ENCODE measurements at places on chromosomes 11 and 22.

DNA sequence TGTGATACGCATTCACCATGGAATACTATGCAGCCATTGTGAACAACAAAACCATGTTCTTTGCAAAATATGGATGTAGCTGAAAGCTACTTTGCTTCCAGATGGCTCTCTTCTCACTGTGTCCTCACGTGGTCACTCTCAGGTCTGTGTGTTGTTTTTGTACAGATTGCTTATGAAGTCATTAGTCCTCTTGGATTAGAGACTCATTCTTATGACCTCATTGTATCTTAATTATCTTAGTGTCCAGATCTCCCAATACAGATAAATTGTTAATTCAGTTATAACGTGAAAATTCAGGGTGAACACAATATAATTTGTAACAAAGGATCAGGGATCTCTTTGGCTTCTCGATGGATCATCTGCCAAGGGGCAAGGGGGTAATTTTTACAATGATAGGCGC is 100.4 kb upstream of the TOP3B start:
- no peak for DNase-seq

GRCh38 chr11:122742301-122743018 is 86.9 kb downstream of the UBASH3B start:
- no peak for DNase-seq

DNA sequence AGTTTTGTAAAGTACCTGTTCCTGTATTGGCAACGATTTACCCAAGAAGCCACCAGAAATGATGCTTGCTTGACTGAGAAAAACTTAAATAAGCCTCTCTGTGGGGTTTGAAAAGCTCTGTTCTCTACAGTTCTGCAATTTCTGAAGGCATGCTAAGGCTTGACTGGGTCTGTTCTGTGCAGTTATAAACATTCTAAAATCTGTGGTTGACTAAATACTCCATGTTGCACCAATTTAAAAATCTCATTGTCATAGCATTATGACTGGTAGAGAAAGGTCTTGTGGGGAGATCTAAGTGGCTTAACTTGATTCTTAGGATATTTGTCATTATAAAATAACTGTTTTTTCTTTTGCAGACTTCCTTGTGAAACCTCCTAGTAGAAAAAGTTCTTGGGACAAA is 73.7 kb downstream of the MTMR3 start:
- DNase-seq, result no peak

- no peak for DNase-seq
Observed at GRCh38 chr11:78656984-78657383, 82.3 kb upstream of the NARS2 start.

GRCh38 chr11:82533628-82534327 is 199.9 kb downstream of the FAM181B start:
- no peak for DNase-seq

GRCh38 chr11:115912484-115912945 is 408.3 kb upstream of the CADM1 start:
- no peak for DNase-seq

DNA sequence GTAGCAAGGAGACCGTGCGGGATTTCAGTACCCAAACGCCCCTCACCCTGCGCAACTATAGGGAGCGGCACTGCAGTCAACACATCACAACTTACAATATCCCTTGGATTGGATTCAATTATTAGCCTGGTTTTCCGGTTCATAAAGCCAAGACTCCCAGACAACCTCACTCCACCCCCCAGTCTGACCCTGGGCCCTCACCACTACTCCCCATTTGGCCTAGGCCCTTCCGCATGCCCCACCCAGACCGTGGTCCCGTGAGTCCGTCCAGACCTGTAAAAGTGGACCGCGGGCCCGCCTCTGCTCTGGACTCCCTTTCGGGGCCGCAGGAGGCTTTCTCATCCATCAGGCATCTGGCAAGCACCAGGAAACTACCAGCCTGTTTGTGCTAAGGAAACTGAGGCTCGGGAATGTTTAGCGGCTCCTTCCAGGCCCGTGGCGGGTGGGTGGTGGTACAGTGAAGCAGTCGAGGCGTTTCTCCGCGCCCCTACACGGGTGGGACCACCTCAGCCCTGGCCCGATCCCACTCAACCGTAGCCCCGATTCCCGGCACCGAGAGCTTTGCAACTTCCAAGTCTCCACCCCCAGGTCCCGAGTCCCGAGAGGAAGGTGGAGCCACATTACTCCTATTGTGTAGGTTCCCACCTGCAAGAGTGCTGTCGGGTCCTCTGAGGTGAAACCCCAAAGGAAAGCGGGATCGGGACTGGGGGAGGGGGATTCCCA is 679 bp upstream of the DPP3 start:
- no peak for DNase-seq

- no peak for DNase-seq
Observed at GRCh38 chr11:96781082-96781481, 391.3 kb downstream of the JRKL start.

- no peak for DNase-seq
Observed at GRCh38 chr11:132981131-132981956, 551.0 kb downstream of the OPCML start.

DNA sequence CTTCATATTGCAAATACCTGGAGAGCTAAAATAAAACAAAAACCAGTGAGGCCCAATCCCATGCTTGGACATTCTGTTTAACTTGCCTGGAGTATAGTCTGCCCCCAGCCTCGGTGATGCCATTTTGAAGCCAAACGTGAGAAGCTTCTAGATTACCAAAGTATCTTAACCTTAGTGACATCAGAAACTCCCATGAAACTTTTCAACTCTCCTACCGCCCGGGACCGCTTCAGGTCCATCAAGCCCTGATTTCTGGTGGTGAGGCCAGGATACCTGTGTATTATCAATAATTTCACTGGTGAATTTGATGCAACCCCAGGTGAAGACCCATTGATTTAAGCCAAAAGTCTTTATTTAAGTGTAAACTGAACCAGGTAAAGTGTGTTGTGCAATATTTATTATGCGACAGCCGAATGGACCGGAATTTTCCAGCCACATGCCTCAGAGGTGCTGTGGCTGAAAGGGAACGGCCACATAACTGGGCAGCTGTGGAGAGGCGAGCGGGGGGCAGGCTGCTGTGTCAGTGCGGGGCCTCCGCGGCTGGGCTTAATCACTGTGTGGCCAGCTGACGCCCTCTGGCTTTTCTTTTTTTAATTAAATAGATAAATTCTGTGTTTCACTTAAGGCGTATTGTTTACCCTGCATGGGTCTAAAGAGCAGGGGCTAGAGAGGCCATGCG is 385.5 kb upstream of the B3GAT1 start:
- DNase-seq, result no peak

DNA sequence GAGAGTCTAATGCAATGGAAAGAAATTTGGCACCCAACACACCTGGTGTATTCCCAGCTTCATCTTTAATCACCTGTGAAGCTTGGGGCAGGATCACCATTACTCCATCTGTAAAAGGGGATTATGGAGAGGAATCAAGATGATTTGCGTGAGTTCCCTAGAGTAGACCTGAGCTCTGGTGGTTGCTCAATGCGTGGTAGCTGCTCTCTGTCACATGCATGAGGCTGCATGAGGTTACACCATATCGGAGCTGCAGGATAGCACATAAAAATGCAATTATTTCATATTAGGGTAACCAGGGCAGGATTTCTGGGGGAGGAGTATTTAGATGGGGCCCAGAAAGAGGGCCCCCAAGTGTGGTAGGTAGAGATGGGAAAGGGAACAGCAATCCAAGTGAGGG is 35.3 kb upstream of the CLMP start:
- DNase-seq, result no peak

- DNase-seq, result peak; percentile 22
Observed at GRCh38 chr11:124798991-124799347, 1.2 kb downstream of the MSANTD2 start.

- DNase-seq, result no peak
Observed at GRCh38 chr11:38304926-38305325, 1706.9 kb upstream of the RAG2 start.

- no peak for DNase-seq
Observed at GRCh38 chr22:41793871-41794270, 6.6 kb upstream of the CCDC134 start.

DNA sequence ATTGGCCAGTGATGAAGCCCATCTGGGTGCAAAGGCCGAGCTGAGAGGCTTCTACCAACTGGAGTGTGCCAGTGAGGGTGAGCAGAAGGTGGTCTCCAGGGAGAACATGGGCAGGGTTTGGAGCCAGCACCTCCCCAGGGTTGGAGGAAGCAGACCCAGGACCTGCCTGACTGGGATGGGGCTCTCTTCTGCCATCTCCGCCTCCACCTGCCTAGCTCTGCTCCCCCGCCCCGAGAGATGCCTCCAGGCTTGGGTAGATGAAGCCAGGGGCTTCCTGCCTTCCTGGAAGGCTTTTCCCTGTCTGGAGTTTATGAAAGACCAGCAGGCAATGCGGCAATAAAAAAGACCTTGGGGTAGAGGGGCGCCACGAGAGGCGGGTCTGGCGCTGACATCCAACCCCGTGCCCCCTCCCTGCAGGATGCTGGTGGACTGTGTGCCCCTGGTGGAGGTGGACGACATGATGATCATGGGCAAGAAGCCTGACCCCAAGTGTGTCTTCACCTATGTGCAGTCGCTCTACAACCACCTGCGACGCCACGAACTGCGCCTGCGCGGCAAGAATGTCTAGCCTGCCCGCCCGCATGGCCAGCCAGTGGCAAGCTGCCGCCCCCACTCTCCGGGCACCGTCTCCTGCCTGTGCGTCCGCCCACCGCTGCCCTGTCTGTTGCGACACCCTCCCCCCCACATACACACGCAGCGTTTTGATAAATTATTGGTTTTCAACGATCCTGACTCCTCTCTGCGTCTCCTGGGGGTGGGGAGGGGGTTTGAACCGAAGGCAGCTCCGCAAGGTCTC is 3.3 kb downstream of the SELENOM start:
- DNase-seq, result no peak

GRCh38 chr11:100769165-100769564 is 82.1 kb downstream of the ARHGAP42 start:
- no peak for DNase-seq

DNA sequence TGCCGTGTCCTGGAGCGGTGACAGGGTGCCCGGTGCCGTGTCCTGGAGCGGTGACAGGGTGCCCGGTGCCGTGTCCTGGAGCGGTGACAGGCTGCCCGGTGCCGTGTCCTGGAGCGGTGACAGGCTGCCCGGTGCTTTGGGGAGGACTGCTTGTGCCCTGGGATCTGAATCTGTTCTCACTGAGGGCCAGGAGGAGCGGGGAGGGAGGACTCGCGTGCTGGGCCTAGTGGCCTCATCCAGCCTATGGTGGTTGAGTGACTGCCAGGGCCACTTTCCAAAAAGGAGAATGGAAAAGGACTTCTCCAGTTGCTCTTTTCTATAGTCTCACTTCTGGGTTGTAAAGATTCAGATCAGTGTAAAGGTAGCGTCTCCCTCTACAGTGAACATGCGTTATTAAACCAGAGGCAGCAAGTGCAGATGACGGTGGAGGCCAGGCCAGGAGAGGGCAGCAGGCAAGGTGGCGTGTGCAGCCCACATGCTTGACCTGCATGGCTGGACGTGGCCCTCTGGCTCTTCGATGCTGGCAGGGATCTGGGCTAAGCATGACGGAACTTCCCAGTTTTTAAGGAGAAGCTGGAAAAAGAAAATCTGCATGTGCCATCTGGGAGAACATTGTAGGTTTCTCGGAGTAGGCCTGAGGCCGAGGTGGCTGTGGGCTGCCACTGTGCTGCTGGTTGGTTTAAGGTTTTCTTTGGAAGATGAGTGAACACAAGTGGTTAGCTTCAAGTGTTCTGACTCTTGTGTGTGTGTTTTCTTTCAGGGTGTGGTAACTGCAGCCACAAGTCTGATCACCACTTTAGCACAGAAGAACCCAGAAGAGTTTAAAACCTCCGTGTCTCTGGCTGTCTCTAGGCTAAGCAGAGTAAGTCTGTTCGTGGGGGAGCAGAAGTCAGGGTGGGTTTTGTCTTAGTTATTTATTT is 55.0 kb downstream of the AP2A2 start:
- no peak for DNase-seq

- no peak for DNase-seq
Observed at GRCh38 chr11:76978818-76979217, 55.4 kb upstream of the B3GNT6 start.

DNA sequence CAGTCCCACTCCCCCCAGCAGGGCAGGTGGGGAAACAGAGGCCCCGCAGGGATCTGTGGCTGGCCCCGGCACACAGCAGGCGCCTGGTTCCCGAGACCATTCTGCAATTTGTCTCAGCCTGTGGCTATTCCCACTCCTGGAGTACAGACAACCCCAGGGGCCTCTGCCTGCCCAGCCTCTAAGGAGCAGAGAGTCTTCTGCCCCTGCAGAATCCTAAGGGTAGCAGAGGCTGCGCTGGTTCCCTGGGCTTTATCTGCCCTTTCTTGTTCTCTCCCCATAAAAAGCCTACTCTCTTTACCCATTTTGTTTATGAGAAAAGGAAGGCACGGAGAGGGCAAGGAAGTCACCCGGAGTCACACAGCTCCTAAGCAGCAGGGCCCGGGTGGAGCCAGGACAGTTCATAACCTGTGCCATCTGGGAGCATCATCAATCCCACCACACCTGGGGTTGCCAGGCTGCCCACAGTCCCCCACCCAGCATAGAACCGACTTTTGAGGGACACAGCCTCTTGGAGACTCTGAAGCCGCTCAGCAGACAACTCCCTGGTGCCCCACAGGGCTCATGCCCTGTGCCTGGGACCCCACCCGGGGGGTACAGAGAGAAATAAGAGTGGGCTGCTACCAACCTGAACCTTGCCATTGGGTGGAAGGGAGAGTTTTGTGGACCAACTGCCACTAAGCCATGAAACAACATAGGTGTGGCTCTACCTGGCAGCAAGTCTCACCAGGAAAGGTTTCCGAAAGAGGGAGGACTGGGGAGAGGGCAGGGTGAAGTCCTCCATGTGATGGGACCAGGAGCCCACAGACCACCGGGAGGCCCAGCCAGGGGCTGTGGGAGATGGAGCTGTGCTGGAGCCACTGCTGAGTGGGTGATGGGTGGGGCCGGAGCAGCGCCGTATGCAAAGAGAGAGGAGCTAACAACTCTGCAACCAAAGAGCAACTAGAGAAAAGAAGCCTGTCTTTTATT is 17.2 kb upstream of the LINC01488 start:
- DNase-seq, result no peak

GRCh38 chr22:43129426-43130425 is 13.5 kb downstream of the MCAT start:
- DNase-seq, result no peak

- DNase-seq, result no peak
Observed at GRCh38 chr11:66283461-66284105, 5.4 kb downstream of the YIF1A start.

DNA sequence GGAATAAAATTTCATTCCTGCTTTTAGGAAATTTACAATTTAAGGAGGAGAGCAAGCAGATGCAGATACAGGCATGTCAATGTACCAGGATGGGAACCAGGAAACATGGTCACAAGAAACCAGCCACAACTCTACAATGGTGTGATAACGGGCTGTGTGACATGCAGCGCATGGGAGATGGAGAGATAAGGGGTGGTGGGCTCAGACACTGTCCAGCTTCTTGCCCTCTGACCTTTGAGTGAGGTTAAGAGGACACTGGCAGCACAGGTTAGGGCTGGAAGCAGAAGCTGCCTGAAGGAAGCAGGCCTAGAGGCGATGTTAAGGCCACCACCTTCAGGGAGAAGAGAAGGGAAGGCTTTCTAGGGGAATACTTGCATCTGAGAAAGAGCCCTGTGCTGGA is 2.3 kb upstream of the SORL1-AS1 start:
- no peak for DNase-seq

DNA sequence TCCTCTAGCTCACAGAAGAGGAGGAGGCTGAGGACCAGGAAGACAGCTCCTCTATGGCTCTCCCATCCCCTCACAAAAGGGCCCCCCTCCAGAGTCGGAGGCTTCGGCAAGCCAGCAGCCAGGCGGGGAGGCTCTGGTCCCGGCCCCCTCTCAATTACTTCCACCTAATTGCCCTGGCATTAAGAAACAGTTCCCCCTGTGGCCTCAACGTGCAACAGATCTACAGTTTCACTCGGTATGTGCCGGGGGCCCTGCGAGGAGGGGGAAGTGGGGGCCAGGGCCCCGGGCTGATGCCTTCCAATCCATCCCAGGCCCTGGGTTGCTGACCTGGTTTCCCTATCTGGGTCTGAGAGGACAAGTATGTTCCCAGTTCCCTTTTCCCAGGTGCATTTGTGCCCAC is 7.9 kb downstream of the FOXR1 start:
- no peak for DNase-seq

Measured in GM13976 (cell line).